ENCODE measurements at places on chromosomes 13 and 19.

DNA sequence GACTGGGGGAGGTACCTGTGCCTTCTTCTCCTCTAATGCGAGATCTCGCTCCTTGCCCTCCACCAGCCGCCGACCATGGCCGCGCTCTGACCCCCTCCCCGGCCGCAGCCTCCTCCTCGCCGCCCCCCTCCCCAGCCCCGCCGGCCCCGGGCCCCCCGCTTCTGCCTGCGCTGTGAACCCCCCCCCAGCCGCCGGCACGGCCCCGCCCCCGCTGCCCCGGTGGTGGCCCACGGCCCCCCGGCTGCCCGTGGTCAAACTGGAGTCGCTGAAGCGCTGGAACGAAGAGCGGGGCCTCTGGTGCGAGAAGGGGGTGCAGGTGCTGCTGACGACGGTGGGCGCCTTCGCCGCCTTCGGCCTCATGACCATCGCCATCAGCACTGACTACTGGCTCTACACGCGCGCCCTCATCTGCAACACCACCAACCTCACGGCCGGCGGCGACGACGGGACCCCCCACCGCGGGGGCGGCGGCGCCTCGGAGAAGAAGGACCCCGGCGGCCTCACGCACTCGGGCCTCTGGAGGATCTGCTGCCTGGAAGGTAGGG is at the start of gene CACNG8:
TSS of gene CACNG8 (plus strand) at position 51 of the 545 bp plus-strand sequence.
- DNase-seq, result no peak

DNA sequence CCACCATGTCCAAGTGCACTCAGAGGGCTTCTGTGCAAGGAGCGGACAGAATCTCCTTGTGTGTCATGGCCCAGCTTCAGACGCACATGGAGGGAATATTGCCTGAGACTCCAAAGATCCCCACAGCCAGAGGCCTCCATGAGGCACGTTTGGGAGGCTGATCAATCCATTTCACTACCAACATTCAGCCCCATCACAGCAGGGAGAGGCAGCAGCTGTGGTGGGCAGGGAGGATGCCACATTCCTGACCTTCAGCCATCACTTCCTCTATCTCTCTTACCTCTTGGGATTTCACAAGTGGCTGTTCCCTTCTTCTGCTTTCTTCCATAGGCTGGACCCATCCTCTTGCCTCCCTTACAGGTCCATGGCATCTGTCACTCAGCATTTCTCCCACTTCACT is 82.4 kb upstream of the MBNL2 start:
- no peak for DNase-seq

- no peak for DNase-seq
Observed at GRCh38 chr13:35884211-35884760, 246.9 kb downstream of the DCLK1 start.

DNA sequence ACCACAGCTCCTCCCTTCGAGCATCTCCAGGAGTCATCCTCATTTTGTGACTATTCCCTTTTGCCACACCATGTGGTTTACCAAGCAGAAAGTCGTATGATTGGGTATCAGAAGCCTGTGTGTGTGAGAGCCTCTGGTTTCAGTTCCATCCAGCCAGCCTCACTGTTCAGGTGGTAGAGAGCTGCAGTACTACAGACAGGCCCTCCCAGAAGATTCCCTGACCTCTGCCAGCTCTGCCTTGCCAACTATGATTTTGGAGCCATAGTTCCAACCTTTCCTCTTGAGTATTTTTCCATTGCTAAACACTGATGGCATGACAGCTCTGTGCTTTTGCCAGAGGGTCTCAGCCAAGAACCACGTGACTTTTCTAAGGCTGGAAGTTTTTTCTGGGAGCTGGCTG is 82.5 kb downstream of the DHRS12 start:
- no peak for DNase-seq

DNA sequence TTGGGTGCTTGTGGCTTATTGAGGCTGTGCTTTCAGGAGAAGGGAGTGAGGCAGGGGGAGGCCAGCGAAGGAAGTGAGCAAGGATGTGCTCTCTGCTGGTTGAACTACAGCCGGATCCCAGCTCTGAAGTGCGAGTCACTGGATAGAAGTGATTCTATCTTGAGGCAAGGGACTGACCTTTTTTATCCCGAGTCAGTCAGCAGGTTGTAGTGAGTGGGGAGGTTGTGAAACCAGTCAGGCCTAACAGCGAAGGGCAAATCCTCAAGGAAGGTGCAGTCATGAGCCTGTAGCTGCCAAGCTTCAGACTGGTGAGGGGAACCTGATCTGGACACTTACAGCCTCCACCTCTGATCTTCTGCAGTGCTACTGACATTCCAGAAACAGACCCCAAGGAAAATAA is 18.6 kb downstream of the SCEL start:
- DNase-seq, result no peak

DNA sequence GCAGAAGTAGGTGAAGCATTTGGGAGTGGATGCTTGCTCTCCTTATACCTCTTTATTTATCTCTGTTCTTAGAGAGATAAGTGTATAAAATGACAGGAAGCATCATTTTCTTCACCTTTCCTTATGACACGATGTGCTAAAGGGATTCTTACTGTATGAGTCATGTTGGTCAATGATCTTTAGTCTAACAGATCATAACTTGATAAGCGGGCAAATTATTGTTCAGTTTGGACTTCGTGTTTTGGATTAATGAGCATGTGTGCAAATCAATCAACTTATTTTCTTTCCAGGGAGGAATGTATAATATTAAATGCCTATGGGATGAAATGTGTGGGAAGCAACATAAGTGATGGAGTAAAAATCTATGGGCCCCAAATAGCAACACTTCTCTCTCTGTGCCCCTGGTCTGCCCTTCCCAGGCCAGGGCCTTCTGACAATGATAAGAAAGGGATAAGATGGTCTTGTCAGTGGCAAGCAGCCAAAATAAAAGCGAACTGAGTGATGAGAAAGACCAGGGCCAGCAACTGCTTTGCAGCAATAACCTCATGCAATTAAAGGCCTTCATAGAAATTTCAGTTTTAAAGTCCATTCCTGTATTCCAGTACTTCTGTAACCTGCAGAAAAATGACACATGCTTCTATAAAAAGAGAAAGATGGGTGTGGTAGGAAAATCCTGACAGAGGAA is 61.4 kb downstream of the SLC10A2 start:
- no peak for DNase-seq

DNA sequence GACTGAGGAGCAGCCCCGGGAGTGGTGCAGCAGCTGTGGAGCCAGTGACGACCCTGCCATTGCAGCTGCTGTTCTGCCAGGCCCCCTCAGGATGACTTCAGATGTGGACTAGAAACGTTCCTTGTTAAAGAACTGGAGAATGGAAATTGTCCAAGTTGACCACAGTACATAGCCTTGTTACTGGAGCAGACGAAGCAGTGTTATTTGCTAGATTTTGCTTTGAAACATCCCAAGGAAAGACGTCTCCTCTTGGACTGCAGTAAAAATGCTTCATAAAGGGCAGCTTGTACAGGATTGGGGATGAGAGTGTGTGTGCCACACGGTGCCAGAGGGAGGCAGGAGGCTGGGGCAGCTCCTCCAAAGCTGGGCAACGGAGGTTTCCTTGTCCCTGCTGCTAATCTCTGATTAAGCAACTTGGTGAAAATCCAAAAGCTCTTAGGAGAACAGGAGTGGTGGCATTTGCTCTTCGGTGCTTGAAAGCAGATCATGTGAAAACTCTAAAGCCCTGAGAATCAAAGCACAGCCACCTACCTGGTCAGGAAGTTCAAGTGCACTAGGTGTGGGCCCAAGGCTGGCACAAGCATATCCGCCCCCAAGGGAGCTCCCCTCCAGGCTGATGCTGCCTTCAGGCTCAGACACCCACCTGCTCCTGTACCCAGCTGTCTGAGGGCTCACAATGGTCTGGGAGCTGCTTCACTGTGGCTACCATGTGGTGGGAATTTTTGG is 34.5 kb downstream of the SHISA2 start:
- no peak for DNase-seq

GRCh38 chr13:99919132-99919531 is 52.4 kb downstream of the ZIC5 start:
- DNase-seq, result no peak

- no peak for DNase-seq
Observed at GRCh38 chr13:28100150-28101121, at the start of gene FLT3. TSS of gene FLT3 (minus strand) at chr13:28100576. CDS start at chr13:28100510, 66 bp downstream.
